Right renal cortex interstitium (tissue), 3 donors: ENCODE measurements at places on chromosomes 5 and 9. TPM values are rescaled to one million over a fixed set of nuclear protein-coding genes. Genes with fewer than 3 reads are reported as not detected.

SPATA31D4 gene
- polyA plus RNA-seq, result not detected

- no peak for DNase-seq
Observed at GRCh38 chr9:26296910-26297572, 595.6 kb downstream of the CAAP1 start.

GRCh38 chr5:124708086-124708485, 38.4 kb downstream of the ZNF608 start:
- DNase-seq, result no peak

- no peak for DNase-seq
Observed at GRCh38 chr9:127981559-127982121, 851 bp upstream of the EEIG1 start.

- no peak for DNase-seq
Observed at GRCh38 chr5:172849606-172850453, 15.8 kb downstream of the ERGIC1 start.

GRCh38 chr5:171599411-171599810, 180.0 kb downstream of the FGF18 start:
- no peak for DNase-seq
